ENCODE measurements at places on chromosomes 5 and 9.

DNA sequence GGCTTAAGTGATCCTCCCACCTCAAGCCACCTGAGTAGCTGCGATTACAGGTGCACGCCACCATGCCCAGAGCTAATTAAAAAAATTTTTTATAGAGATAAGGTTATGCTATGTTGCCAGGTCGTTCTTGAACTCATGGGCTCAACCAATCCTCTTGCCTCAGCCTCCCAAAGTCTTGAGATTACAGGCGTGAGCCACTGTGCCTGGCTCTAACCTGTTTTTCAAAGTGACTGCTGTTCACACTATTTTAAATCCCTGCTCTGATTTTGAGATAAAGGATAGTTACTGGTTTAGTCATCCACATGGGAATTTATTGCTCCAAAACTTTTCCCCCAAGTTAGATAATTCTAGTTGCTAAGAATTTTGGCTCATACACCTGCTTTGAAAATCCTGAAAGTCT lies 48.2 kb upstream of the MTMR12 start:
- no peak for DNase-seq

- no peak for DNase-seq
Measured at GRCh38 chr9:34337403-34337802, 8.0 kb downstream of the NUDT2 start.

GRCh38 chr5:159763562-159763961 lies 152.7 kb upstream of the ADRA1B start:
- DNase-seq, result no peak

DNA sequence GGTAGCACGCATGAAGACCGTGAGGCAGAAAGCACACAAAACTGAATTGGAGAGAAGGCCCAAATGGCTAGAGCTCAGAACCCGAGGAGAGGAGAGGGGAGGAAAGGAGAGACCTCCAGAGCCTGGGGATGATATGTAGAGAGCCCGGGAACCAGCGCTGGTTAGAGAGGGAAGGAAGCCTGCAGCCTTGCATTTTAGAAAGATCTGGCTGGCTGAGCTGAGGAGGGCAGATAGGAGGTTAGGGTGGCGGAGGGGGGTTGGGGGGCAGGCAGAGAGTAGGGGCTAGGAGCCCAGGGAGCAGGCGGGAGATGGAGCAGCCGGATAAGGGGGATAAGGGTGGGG lies 127.2 kb downstream of the C9orf50 start:
- no peak for DNase-seq

DNA sequence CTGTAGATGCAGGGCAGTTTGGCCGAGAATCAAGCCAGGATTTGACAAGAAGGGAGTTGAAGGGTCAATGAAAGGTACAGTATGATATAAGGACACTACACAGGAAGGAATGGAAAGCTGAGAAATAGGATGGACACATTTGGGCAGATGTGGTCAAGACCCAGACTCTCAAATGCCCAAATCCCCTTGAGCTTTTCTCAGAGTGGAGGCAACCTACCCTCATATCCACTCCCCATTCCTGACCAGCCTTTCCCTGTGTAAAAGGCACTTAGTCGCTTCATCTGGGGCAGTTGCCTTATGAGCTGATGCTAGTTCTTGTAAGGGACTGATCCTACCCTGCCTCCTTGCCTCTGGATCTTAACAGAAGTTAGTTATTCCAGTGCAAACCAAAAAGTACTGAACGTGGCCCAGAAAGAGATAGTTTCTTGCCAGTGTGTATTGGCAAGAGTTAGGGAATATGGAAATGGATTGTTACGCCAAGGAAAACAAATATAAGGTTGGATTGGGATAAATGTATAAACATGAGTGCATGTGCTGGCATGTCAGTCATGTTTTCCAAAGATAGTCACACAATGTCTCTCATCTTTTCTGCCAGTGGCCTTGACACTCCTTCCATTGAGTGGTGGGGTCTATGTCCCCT lies 4.1 kb upstream of the MCCC2 start:
- DNase-seq, result no peak

DNA sequence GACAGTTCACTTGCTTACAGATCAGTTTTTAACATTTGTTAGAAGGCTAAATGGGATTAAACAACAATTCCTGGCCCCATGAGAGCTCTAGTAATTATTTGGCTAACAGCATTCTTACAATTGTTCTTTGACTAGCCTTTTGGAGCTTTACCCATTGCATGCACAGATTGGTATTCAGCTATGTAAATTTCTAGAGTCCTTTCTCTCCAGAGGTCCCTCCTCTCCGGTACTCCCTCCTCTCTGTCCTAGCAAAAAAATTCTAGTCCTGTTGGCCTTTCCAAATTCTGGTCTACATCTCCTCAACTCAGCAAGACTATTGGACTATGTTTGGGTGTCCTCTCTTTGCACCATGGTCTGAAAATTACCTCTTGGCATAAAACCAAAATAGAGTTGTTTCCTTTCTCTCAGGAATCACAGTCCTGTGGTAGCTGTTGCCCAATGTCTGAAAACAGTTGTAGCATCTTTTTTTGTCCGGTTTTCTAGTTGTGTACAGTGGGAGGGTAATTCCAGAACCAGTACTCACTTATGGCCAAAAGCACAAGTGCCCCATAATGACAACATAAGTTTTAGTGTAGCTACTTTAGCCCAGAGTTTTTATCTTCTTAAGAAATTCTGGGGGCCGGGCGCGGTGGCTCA lies 18.1 kb downstream of the SAR1B start:
- DNase-seq, result no peak

GRCh38 chr5:85049020-85049419 lies 664.3 kb upstream of the EDIL3 start:
- DNase-seq, result no peak

GRCh38 chr5:3258050-3258449 lies 337.6 kb upstream of the IRX1 start:
- no peak for DNase-seq

GRCh38 chr9:79574136-79574535 lies 2.4 kb downstream of the TLE4 start:
- no peak for DNase-seq

DNA sequence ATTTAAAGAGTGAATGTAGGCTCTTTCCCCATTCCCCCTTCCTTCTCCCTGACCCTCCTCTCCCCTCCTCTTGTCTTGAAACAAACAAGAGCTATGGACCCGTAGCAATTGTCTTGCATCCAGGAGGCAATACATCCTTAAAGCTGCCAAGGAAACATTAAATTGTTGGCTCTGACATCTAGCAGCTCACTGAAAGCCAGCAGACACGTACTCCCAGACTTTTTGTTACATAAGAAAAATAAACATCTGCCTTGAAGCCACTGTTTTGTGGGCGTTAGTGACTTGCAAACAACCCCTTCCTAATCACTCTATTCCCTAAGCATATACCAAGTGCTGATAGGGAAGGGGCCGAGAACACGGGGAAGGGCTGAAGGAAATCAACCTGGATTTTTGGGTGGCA lies 8.6 kb downstream of the SLC45A2 start:
- DNase-seq, result no peak

DNA sequence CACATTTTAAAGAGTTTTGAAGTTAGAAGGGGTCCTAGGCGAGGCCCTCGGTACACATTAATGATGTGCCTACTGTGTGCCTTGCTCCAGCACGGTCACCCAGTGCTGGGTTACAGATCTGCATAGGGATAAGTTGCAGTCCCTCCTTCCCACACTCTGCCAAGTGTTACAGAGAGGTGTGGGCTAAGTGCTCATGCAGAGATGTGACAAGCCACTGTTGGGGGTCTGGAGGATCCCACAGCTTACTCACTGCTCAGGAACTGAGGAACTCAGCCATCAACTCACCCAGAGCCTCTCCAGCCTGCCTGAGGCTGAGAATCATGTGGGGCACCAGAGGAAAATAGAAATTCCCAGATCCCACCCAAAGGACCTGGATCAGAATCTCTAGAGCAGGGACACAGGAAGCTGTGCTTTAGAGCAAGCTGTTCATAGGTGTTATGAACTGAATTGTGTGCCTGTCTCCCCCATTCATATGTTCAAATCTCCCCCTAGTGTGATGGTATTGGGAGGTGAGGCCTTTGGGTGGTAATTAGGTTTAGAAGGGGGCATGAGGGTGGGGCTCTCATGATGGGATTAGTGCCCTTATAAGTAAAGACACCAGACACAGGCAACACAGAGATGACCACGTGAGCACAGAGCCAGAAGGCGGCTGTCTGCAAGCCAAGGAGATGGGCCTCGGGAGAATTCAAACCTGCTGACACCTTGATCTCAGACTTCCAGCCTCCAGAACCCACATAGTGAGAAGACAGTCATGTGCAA lies 164.1 kb downstream of the HSD17B3 start:
- no peak for DNase-seq

GRCh38 chr9:137049544-137050449 lies 3.8 kb upstream of the NPDC1 start:
- no peak for DNase-seq

DNA sequence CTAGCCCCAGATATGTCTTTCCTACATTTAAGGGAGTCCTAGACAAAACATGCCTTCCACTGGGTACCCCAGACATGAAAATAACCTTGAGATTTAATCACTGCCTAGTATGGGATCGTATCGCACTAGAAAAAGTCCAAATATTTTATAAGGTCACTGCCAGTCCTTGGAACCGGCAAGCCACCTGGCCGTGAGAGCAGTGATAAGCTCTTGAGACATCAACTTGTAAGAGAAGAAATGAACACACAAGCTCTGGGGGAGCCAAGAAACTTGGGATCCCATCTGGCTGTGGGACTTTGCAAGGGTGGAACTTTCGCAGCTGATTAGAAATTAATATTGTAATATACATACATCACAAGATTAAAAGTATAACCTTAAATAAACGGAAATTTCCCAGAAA lies 21.5 kb downstream of the MYO10 start:
- DNase-seq, result no peak

DNA sequence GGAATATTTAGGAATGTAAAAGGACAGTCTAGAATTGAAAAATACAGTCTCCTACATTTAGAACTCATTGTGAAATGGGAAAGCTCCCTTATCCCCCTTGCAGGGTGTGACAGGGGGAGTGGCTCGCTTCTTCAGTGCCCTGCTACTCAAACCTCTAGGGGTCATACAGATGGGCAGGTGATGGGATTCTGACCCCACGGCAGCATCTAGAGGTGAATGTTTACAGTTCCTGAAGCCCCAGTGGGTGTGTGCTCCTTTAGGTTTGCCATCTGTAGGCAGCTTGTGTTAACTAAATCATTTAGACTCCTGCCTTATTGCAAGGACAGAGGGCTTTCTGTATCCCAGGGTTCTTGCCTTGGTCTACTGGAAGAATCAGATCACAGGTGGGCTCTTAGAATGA lies 271.0 kb upstream of the MPDZ start:
- DNase-seq, result no peak

GRCh38 chr9:10858817-10859216 lies 246.0 kb upstream of the PTPRD start:
- no peak for DNase-seq

DNA sequence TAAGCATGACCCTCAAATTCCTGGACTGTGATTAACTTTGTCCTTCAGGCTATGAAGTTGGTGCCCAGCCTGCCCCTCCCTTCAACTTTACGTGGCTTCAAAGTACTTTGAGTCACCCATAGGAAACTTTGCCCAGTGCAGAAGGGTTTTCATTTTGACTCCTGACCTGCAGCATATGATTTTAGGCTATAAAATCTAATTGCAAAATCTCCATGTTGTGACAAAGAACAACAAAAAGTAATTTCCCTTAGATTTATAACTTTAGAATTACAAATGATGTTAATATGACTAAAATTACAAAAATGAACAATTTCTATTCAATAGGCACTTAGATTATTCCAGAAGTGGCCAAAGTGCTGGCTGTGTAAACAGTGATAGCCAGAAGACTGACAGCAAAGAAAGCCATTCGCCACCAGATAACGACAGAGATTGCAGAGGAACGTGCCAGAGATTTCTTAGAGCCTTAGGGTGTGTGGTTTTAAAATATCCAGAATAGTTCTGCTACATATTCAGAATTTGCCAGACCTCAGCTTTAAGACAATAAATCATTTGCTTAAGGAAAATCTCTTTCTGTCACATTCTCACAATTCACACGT lies 197.4 kb downstream of the SEMA5A start:
- no peak for DNase-seq

- DNase-seq, result no peak
Measured at GRCh38 chr5:88085462-88085861, 183.2 kb downstream of the TMEM161B start.

GRCh38 chr5:38753141-38753540 lies 92.7 kb upstream of the OSMR start:
- DNase-seq, result no peak

GRCh38 chr5:107235167-107235566 lies 435.6 kb downstream of the EFNA5 start:
- no peak for DNase-seq

GRCh38 chr5:149037817-149038216 lies 25.0 kb downstream of the SH3TC2 start:
- DNase-seq, result no peak

DNA sequence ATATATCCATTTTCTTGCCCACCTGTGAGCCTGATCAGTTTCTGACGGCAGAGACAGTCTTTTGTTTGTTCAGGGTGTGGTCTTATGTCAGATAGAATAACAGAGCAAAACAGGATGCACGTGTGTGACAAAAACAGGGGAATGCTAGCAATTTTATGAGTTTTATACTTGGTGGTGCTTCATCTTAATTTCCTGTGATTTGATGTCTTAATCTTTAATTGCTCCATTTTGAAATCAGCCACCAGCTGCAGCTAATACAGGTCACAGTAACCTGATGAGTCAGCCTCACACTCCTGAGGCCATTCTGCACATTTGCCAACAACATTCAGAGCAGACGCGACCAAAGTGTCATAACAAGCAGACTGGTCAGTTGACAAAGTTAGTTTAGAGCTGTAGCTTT lies 42.3 kb upstream of the JMY start:
- DNase-seq, result no peak

DNA sequence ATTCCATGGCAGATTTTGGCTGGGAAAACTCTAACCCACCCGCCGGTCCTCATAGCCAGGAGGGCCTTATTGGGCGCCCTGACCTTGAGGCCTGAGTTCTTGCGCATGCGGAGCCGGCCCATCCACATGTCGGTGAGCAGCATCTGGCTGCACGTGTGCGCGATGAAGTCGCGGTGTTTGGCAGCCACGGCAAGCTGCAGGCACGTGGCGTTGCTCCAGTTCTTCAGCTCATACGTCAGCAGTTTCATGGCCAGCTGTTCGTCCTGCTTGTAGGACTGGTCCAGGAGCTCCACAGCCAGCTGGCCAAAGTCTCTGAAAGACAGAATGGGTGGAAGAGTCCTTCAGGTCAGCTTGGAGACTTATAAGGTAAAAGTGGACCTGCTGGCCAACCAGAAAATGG lies 204.3 kb upstream of the KLF9 start:
- no peak for DNase-seq
